ENCODE measurements at places on chromosomes 6 and 20.

GRCh38 chr6:108535114-108535742, 25.5 kb upstream of the FOXO3 start:
- DNase-seq: no peak

GRCh38 chr6:156910938-156911337, 133.8 kb downstream of the ARID1B start:
- no peak for DNase-seq

DNA sequence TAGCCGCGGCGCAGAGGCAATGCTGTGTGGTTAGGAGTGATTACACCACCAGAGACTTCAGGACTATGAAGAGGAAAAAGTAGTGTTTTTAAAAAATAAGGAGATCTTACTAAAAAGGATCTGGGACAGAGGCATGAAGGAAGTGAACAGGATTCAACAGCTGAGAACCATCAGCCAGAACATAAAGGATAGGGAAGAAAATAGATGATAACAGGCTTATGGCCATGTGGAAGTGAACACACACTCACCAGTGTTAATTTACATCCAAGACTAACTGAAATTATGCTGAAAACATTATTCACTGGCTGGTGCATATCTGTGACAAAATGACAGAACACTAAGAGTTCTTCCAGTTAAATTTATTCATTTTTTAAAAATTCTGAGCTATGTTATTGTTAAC, 47.5 kb upstream of the BCLAF1 start:
- no peak for DNase-seq

DNA sequence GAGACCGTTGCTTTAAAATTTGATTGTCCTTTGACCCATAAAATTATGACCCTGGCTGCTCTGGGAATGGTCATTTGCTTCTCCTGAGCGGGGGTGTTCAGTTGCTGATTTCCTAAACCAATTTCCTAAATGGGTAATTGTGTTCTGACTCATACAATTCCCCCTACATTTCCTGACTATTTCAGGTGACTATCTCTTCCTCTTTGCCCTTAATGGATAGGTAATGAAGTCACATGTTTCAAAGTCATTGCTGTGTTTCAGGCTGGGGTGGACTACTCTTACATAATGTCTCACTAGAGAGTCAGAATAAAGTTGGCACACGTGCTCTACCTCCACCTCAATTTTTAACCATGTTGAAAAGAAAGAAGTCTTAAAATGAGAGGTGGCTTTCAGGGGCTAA, 109.8 kb downstream of the DOK5 start:
- DNase-seq: no peak

DNA sequence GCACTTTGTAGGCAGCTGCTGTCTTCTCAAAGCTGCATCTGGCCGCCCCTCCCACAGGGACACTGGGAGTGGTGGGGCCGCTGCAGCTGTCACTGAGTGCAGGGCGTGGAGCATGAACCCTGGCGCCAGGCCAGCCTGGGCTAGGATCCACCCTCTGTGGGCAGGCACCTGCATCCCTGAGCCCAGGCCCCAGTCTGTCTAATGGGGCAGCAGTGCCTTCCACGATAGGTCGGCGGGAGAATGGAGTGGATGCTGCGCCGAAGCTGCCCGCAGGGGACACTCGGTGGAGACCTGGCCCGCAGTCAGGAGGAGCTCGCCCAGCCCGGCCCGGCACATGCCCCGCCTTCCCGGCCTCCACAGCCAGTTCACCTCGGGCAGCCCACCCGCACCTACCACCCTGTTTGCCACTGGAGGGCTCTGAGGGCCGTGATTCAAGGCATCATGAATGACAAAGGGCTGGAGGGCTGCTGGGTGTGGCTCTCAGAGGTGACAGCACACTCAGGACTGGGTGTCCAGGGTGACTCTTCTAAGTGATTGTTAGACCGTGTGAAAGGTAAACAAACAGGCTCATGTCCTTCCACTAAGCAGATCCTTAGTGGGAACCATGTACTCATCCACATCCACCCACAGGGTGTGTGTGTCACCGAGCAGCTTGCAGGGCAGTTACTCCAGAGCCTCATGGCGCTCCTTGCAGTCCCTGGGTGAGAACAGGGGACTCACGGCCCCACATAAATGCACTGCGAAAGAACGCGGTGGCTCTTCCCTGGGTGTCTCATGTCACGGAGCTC, 133.9 kb downstream of the AGPAT4 start:
- DNase-seq: no peak

DNA sequence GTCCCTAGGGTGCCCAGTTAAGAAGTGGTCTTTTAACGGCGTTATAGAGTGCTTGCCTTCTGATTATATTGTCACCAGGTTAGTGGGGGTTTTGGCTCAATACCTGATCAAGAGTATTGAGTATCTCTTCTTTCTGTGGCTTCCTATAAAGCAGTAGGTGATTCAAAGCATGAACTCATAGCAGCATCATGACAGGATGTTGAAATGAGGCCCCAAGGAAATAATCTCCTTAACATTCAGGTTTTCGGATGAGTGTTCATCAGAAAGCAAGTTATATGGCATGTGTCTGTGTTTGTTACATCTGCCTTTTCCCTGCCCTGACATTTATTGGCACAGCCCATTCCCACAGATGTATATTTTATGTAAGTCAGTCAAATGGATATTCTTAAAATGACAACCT, 301.0 kb downstream of the FARS2 start:
- no peak for DNase-seq
